Lung (tissue), 17 donors: ENCODE measurements at places on chromosomes 4 and X. TPM values are rescaled to one million over a fixed set of nuclear protein-coding genes. Genes with fewer than 3 reads are reported as not detected.

TTC29 gene
- 4.2 TPM for polyA plus RNA-seq

ASB9 gene
- 2.5 TPM for polyA plus RNA-seq

ERCC6L gene
- 0.16 TPM for polyA plus RNA-seq

HELT gene
- polyA plus RNA-seq: 0.53 TPM

C4orf54 gene
- polyA plus RNA-seq: under 0.01 TPM

PAGE1 gene
- not detected for polyA plus RNA-seq

CSAG1 gene
- polyA plus RNA-seq: not detected

SAGE1 gene
- polyA plus RNA-seq: not detected

CFAP299 gene
- polyA plus RNA-seq: 5.4 TPM

CAMK2D gene
- 11.9 TPM for polyA plus RNA-seq

TCEANC gene
- polyA plus RNA-seq: 2.2 TPM
